ENCODE measurements at places on chromosomes 5 and 9. TPM values are rescaled to one million over a fixed set of nuclear protein-coding genes. Genes with fewer than 3 reads are reported as not detected.
A peak's percentile ranks its signal among the peaks of the same experiment; 100 is the strongest.

DNA sequence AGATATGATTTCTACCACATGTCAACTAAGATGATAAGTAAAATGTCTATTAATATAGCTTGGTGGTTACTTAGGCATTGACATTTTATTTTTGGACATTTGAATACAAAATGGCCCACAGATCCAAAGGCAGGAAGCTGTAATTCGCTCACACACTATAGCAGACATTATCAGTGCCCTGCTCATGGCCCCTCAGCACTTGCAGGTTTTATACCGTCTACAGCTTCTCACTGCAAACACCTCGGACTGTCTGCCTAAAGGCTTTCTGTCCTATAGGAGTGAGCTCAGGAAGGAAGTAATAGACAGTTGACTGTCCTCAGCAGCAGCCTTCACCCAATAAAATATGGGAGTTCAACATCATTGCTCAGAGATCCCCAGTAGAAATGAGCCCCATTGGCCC is 140.8 kb upstream of the RASA1 start:
- H3K4me1 ChIP-seq: peaks cover 19% of the 10 kb centered on the region
- no peaks in the 10 kb centered on the region for H3K27me3 ChIP-seq
- no peak overlapping the region for H3K27ac ChIP-seq
- no peak for DNase-seq

The ALAD gene
- total RNA-seq: 18.9 TPM

The ACOT12 gene
- not detected for total RNA-seq

DNA sequence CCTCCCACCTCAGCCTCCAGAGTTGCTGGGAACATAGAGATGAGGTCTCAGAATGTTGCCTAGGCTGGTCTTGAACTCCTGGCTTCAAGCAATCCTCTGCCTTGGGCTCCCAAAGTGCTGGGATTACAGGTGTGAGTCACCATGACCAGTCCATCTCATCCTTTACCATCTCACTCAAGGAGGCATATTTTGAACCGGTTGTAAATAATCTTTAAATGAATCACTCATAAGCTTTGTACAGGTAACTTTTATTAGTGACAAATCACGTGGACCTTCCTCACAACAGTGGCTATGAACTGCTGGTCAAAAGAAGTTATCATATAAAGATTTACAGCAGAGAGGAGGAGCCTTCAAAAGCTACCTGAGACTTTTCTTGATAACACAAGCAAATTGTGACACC is 70.7 kb downstream of the RFK start:
- DNase-seq: no peak
- no peaks in the 10 kb centered on the region for H3K36me3 ChIP-seq
- H3K4me3 ChIP-seq: no peak overlapping the region

- H3K36me3 ChIP-seq: no peaks in the 10 kb centered on the region
- H3K4me3 ChIP-seq: no peak overlapping the region
- DNase-seq: no peak
- no peaks in the 10 kb centered on the region for H3K27me3 ChIP-seq
- no peaks in the 10 kb centered on the region for H3K4me1 ChIP-seq
- H3K27ac ChIP-seq: no peak overlapping the region
These were observed 395.2 kb upstream of the ZNF462 start for GRCh38 chr9:106467865-106468164.

- DNase-seq: peak; percentile 75
- H3K27ac ChIP-seq: no peak overlapping the region
- no peaks in the 10 kb centered on the region for H3K36me3 ChIP-seq
- peaks cover 10% of the 10 kb centered on the region for H3K27me3 ChIP-seq
- no peak overlapping the region for H3K4me3 ChIP-seq
These were observed 345.9 kb upstream of the RIOK2 start for GRCh38 chr5:97528941-97529340.

The LRRC70 gene
- total RNA-seq: 2.0 TPM

DNA sequence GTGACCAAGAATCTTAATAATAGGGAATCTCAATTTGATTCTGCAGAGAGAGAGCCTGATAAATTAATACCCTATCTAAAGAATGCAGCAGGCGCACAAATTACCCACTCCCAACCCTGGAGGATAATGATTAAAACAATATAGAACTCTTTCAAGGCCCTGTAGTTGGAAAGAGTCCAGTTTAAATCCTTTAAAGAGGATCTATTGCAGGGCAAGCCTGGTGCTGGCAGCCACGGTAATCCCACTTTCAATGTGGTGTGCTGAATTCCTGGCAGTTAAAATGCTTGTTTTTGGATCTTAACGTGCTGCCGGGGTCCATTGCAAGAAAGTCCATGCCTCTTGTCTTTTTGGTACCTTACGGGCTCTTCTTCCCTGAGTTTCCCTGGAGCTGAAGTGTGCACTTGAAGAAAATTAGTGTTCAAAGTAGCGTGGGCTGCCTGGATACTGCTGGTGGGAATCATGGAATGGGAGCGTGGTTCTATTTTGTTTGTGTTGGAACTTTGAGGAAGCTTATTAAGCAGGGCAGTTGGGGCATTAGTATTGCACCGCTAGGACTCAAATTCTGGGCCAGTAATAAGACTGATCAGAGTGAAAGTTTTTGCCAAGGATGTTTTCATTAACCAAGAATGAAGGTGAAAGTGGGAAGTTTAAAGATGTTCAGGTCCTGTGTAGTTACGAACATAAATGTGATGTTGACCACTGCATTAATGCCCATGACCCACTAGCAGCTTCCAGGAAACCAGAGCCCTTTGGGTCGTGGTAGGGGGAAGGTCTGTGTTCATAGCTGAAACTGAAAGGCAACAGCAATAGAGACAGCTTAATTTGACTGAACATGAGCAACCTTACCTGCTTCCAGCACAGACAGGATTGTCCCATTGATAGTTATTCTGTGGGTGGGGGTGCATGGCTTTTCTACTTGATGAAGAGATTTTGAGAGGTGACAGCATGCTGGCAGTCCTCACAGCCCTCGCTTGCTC is 20.8 kb downstream of the MARCHF6 start:
- peaks cover 24% of the 10 kb centered on the region for H3K4me1 ChIP-seq
- H3K36me3 ChIP-seq: no peaks in the 10 kb centered on the region
- no peaks in the 10 kb centered on the region for H3K27me3 ChIP-seq
- DNase-seq: peak; percentile 23
- H3K4me3 ChIP-seq: no peak overlapping the region
- no peak overlapping the region for H3K27ac ChIP-seq

GRCh38 chr9:93306081-93306480 is 122.1 kb downstream of the WNK2 start:
- no peak overlapping the region for H3K27ac ChIP-seq
- DNase-seq: no peak
- no peaks in the 10 kb centered on the region for H3K4me1 ChIP-seq
- H3K27me3 ChIP-seq: no peaks in the 10 kb centered on the region
- H3K4me3 ChIP-seq: no peak overlapping the region

- H3K4me1 ChIP-seq: no peaks in the 10 kb centered on the region
- DNase-seq: no peak
- no peaks in the 10 kb centered on the region for H3K36me3 ChIP-seq
These were observed 287.5 kb downstream of the ELAVL2 start for GRCh38 chr9:23538461-23539003.

DNA sequence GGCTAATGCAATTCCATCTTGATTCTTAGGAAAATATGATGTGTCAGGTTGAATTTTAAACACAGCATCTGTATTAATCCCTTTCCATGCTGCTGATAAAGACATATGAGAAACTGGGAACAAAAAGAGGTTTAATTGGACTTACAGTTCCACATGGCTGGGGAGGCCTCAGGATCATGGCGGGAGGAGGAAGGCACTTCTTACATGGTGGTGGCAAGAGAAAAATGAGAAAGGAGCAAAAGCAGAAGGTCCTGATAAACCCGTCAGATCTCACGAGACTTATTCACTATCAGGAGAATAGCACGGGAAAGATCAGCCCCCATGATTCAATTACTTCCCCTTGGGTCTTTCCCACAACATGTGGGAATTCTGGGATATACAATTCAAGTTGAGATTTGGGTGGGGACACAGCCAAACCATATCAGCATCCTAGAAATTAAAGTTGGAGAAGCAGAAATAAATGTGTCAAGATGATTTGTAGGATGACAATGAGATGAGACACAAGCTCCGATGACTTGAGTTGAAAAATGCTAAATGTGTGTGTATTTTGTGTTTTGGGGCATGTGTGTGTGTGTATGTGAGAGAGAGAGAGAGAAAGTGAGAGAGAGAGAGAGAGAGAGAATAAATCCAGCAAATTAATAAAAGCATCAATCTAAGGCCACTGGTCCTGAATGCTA is 48.5 kb upstream of the ANKRD55 start:
- H3K27ac ChIP-seq: no peak overlapping the region
- no peak for DNase-seq
- no peaks in the 10 kb centered on the region for H3K36me3 ChIP-seq
- peaks cover 6% of the 10 kb centered on the region for H3K4me1 ChIP-seq

DNA sequence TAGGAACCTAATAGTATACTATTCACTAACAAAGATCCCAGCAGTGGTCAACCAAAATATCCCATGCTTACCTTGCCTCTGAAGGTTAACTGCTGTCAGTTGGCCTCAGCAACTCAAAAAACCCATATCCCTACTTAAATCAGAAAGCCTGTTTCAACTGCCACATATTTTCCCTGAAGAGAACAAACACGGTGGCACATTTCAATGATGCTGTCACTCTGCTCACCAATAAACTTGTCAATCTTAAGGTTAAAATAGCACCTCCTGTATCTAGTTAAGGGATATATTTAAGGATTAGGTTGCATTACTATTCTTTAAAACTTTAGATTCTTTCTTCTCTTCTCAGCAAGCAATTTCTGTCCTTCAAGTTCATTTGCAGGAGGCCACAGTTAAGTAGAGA is 986.9 kb downstream of the CDH18 start:
- no peaks in the 10 kb centered on the region for H3K27me3 ChIP-seq
- no peaks in the 10 kb centered on the region for H3K4me1 ChIP-seq
- no peak overlapping the region for H3K27ac ChIP-seq
- no peak overlapping the region for H3K4me3 ChIP-seq
- no peak for DNase-seq

The GRHPR gene
- 118 TPM for total RNA-seq

- no peaks in the 10 kb centered on the region for H3K27me3 ChIP-seq
- H3K4me1 ChIP-seq: peaks cover 44% of the 10 kb centered on the region
- no peak overlapping the region for H3K27ac ChIP-seq
- DNase-seq: no peak
These were observed 47.4 kb downstream of the GOLPH3 start for GRCh38 chr5:32126691-32127090.

- peaks cover 10% of the 10 kb centered on the region for H3K36me3 ChIP-seq
- H3K4me1 ChIP-seq: peaks cover 32% of the 10 kb centered on the region
- H3K27ac ChIP-seq: peak overlapping the region; percentile 79
- peak; percentile 83 for DNase-seq
- H3K4me3 ChIP-seq: no peak overlapping the region
- no peaks in the 10 kb centered on the region for H3K27me3 ChIP-seq
These were observed 27.1 kb upstream of the BASP1 start for GRCh38 chr5:17190242-17190778.

DNA sequence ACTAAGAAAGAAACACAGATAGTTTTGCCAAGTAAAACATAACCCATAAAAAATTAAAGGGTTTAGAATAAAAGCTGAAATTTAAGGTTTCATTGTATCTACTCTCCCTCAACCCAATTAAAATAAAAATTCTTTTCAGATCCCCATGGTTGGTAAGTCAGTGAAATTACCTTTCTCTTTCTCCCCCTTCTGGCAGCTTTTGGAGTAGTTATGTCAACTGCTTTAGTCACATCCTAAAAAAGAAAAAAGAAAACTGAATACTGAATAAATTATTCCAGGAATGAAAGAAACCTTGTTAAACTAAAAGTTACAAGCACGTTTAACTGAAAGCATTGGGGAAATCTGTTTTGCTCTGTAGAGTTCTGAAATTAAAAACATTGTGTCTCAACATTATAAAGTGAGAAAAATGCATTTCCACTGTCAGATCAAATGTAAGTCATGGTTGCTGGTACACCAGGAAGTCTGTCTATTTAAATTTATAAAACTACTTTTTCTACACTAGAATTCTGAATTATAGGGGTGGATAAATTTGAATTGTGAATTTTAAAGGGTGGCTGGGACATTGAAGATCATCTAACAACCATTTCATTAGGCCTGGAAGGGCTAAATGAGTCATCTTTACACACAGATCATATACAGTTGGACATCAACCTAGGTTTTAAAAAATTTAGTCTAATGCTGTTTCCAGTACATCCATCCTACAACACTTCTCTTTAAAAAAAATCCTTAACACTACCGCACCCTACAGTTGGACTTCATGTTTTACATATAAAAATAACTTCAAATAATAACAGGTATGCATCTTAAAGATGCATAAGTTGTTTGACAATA is 24.7 kb downstream of the PSIP1 start:
- H3K36me3 ChIP-seq: peaks cover 20% of the 10 kb centered on the region
- no peak overlapping the region for H3K27ac ChIP-seq
- DNase-seq: peak; percentile 24
- H3K4me3 ChIP-seq: no peak overlapping the region
- H3K4me1 ChIP-seq: no peaks in the 10 kb centered on the region
- H3K27me3 ChIP-seq: no peaks in the 10 kb centered on the region

- H3K36me3 ChIP-seq: no peaks in the 10 kb centered on the region
- peaks cover 31% of the 10 kb centered on the region for H3K4me1 ChIP-seq
- DNase-seq: no peak
- H3K27ac ChIP-seq: no peak overlapping the region
- H3K27me3 ChIP-seq: no peaks in the 10 kb centered on the region
These were observed 38.6 kb upstream of the NOTCH1 start for GRCh38 chr9:136584401-136584932.

DNA sequence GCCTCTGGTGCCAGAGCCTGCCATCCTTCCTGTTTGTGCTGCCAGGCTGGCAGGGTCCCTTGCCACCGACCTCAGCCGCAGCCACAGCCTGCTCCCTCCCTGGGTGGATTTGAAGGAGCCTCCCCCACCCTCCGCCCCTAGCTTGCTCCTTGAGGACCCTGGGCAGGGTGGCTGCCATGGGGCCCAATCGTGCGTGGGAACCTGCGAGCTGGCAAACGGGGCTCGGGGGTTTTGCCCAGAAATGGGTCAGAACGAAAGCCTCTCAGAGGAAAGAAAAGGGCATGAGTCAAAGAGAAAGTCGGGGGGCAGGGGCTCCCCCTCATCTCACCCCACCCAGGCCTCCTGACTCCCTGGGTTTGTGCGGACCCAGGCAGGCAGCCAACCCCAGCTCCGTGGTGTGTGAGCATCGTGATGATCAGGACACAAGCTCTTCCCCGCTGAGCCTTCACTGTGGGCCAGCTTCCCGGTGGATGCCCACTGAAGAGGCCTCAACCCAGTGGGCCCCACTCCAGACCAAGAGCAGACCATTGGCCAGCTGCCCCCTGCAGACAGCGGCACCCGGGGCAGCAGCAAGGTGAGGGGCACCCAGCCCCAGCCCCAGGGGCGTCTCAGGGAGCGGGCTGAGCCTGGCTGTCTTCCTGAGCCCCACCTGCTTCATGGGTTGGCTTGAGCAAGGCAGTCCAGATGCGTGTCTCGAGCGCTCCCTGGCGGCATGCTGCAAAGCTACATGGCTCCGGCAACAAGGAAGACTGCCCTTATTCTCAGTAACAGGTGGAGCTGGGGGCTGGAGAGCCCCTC is 3.0 kb upstream of the FUT7 start:
- no peak overlapping the region for H3K27ac ChIP-seq
- peaks cover 9% of the 10 kb centered on the region for H3K4me1 ChIP-seq
- DNase-seq: peak; percentile 89
- peak overlapping the region; percentile 22 for H3K4me3 ChIP-seq
- H3K27me3 ChIP-seq: no peaks in the 10 kb centered on the region
- H3K36me3 ChIP-seq: peaks cover 10% of the 10 kb centered on the region

The KCNT1 gene
- total RNA-seq: not detected

GRCh38 chr5:37514946-37515345 is 135.8 kb downstream of the WDR70 start:
- H3K36me3 ChIP-seq: no peaks in the 10 kb centered on the region
- H3K4me3 ChIP-seq: no peak overlapping the region
- H3K27me3 ChIP-seq: no peaks in the 10 kb centered on the region
- no peak for DNase-seq
